ENCODE measurements at places on chromosomes 11 and 22.

GRCh38 chr11:124876818-124877630 is 11.8 kb downstream of the ROBO3 start:
- no peak for DNase-seq

- peak; percentile 94 for DNase-seq
Observed at GRCh38 chr11:47552566-47553405, at the start of gene CELF1. Gene CELF1 (minus strand): TSS chr11:47553132. CDS start chr11:47499523, 53,609 bp downstream.

GRCh38 chr11:89452780-89453179 is 38.4 kb downstream of the NOX4 start:
- DNase-seq: no peak

DNA sequence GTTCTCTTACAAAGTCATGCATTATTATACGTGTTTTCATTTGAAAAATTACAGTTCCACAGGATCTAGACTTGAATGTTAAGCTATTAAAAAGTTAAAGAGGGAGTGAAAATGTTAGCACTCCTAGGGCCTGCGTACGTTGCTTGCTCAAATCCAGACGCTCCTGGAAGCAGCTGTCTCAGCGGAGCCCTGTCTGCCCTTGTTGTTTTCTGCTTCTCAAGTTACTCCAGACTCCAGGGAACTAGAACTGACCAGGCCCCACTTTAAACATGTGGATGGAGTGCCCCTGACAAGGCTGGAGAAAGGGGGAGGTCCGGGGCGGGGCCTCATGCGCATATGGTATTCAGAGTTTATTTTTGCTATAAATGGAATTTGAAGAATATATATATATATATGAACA is 9.6 kb downstream of the PARVB start:
- DNase-seq: no peak

GRCh38 chr11:31233425-31233824 is 136.1 kb downstream of the DCDC1 start:
- no peak for DNase-seq

DNA sequence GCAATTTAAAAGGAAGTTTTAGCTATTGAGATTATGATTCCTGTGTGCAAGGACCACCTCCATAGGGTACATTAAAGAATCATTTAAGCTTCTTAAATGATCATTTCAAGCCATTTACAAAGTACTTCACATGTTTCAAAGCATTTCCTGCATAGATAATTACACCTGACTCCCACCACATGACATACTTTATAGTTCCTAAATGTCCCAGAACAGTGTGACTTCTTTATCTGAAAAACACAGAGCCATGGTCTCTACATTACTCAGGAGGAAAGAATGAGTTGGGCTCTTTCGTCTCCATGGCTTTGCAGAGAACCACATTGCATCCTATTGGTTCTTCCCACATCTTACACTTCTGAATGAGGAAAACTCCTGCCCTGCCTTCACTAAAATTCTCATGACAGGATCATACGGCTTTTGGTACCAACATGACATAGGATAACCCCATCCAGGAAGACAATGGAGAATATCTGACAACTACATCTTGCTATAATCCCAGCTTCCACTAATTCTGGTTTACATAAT is 88.6 kb downstream of the ETS1 start:
- no peak for DNase-seq

DNA sequence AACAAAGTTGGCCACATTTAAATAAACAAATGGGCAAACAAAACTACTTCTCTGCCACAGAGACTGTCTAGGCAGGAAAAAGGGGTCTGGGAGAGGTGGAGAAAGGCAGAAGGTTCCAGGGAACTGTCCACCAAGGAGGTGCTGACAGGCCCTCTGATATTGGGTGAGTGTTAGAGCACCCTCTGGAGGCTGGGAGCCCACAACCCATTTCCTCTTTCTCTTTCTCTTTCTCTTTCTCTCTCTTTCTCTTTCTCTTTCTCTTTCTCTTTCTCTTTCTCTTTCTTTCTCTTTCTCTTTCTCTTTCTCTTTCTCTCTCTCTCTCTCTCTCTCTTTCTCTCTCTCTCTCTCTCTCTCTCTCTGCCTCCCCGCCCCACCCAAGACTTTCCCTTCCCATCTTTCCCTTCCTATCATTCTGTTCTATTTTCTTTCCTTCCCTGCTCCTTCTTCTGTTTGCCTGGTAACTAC is 912.8 kb downstream of the DLG2 start:
- DNase-seq: peak; percentile 35

GRCh38 chr11:23893126-23893525 is 603.7 kb upstream of the LUZP2 start:
- DNase-seq: no peak

DNA sequence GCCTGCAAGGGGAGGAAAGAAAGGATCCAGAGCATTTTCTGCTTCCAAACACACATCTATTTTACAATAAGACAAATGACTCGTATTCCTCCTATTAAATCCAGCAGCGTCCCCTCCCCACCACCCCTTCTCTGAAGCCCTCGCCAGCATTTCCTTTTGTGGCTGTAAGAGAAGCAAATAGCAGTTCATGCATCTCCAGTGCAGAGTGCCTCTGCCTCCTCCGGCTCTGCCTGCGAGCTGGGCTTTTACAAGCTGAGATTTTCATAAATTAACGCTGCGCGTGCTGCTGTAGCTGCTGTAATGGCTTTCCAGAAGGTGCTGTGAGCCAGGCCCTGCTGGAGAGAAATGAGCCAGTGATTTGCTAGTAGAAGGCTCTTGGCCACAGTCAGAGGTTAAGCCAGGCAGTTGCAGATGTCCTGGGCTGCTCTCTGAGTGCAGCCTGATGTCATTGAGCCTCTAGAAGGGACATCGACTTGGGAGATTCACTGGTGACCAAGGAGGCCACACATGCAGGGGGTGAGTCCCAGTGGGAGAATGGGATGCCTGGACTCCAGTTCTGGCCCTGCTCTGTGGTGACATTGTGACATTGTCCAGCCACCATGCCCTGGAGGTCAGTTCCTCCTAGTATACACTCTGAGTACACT is 134.5 kb upstream of the NAV2 start:
- no peak for DNase-seq

GRCh38 chr11:134455516-134455915 is 43.5 kb upstream of the B3GAT1 start:
- no peak for DNase-seq

GRCh38 chr11:6631361-6631890 is 12.2 kb upstream of the TPP1 start:
- DNase-seq: no peak

DNA sequence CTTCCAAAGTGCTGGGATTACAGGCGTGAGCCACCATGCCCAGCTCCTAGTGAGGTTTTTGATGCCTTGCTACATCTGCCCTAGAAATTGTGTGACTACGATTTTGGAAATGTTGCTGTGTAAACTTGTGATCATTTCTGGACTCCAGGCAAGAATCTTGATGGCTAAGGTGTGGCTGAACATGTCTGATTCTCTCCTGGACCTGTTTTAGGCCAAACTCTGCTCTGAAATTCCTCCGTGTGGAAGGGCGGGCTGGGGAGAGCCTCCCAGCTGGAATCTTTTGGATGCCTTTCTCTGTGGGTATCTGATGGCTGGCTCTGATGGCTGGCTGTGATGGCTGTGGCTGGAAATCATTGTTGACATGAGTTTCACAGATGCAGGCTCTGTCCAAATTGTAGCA is 8.2 kb downstream of the PNPLA3 start:
- DNase-seq: no peak

DNA sequence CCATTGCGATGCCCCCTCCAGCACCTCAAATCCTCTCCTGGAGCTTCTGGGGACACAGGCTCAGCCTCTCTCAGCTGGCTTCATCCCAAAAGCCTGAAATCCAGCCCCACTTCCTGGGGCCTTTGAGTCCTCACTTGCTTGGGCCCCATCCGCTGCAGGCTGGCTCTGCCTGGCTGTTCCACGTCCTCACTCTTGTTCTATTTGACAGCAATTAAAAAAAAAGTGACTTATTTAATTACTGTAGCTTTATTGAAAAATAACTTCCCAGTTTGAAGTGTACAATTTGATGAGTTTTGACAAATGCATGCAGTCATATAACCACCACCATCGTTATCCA is 27.2 kb downstream of the PARVG start:
- no peak for DNase-seq

DNA sequence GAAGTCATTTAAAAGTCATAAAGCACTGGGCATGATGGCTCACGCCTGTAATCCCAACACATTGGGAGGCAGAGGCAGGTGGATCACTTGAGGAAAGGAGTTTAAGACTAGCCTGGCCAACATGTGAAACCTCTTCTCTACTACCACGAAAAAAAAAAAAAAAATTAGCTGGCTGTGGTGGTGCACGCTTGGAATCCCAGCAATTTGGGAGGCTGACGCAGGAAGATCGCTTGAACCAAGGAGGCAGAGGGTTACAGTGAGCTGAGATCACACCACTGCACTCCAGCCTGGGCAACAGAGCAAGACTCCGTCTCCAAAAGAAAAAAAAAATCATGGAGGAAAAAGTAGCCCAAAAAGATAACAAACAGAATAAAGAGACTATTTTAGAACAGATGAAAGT is 42.2 kb downstream of the NUP98 start:
- no peak for DNase-seq

DNA sequence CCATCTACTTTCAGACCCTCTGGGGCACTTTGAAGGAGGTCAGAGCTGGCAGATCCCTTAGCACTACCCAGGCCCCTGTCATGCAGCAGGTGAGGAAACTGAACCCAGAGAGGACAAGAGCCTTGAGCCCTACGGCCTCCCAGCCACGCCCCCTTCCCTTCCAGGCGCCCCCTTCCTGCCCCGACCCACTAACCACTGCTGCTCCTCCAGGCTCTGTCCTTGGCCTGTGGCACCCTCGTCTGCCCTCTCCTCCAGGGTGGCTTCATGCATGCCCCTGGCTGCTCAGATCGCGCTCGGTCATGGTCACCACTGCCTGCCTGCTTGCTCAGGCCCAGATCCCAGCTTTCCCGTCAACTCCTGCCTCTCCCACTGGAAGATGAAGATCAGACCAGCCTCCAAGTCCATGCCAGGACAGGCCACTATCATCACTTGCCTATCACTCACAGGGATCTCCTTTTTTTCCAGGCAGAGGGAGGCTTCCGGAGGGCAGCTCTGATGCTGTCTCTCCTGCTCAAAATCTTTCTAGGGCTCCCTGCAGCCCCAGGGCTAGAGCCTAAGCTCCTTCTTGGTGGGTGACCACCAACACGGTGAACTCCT is 30.7 kb downstream of the ELFN2 start:
- DNase-seq: no peak

GRCh38 chr22:17920145-17920605 is 104.2 kb downstream of the MICAL3 start:
- DNase-seq: no peak

GRCh38 chr11:77381729-77382665 is 80.5 kb upstream of the GDPD4 start:
- DNase-seq: no peak

- DNase-seq: no peak
Observed at GRCh38 chr11:27388001-27388400, 25.0 kb upstream of the CCDC34 start.

DNA sequence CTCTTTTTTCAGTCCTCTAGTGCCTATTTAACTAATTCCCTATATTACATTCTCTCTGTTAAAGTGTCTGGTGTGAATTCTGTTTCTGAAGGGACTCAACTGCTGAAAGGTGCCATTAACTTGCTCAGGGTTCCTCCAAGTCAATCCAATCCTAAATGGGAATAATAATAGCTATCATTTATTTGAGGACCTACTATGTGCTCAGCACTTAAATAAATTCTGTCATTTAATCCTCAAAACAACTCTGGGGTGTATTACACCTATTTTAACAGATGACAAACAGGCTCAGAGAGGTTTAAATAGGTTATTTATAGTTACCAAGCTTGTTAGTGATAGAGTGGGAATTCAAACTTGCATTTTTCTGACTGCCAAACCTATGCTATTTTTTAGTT is 40.6 kb upstream of the POLD3 start:
- DNase-seq: no peak

GRCh38 chr22:46829117-46829891 is 66.9 kb downstream of the TBC1D22A start:
- no peak for DNase-seq

DNA sequence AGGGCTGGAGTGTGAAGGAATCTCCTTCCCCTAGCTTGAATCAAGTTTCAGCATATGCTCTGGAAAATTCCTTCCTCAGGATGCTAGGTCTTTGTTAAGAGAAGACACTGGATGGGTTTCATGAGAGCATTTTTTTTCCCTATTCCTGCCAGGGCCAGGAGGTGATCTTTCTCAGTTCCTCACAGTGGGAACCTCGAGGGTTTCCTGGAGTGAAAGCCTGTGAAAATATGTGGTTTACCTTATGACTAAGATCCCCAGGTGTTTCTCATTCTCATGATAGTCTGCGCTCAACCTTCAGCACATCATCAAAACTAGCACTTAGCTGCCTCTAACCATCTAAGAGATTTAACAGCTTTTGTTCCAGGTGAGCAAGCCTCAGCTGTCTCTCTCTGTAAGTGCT is 985.3 kb upstream of the FAT3 start:
- DNase-seq: no peak

GRCh38 chr11:27456795-27457329 is 15.7 kb downstream of the LGR4 start:
- no peak for DNase-seq

DNA sequence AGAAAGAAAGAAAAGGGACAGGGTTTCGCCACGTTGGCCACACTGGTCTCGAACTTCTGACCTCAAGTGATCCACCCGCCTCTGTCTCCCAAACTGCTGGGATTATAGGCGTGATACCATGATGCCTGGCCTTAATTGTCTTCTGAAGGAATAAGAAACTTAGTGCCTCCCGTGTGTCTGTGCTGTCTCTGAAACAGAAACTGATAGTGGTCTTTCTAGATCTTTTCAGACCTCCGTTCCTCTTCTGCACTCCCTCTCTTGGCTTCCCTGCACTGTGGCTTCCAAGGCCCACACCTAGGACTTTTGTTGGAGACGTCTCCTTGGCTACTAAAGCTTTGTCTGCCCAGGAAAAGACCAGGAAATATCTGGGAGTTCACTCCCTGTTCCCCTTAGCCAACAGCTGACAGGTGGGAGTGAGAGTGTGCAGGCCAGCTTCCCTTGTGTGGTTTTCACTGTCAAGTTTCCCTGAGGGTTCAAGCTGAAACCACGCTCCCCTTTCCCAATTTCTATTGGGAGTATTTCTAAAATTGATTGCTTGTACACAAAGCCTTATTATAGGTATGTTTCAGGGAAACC is 10.1 kb upstream of the HTR3B start:
- no peak for DNase-seq

DNA sequence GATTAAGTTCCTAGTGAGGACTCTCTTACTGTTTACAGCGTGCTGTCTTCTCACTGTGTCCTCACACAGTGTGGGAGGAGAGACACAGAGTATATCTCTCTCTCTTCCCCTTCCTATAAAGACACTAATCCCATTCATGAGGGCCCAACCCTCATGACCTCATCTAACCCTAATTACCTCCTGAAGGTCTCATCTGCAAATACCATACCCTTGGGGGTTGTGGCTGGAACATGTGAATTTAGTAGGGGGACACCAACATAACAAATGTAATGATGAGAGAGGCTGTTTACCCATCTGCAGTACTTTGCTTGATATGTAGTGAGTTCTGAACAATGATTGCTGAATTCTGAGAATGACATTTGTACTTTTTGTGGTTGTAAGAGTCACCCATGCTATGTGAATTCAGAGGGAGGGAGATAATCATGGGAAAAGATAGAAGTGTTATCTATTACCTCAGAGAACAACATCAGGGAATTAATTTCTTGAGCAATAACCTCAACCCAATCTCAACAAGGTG is 4.9 kb upstream of the OR52W1 start:
- DNase-seq: no peak
